Ecto neural progenitor cell (in vitro differentiated cells): ENCODE measurements at places on chromosomes 5 and 9.

DNA sequence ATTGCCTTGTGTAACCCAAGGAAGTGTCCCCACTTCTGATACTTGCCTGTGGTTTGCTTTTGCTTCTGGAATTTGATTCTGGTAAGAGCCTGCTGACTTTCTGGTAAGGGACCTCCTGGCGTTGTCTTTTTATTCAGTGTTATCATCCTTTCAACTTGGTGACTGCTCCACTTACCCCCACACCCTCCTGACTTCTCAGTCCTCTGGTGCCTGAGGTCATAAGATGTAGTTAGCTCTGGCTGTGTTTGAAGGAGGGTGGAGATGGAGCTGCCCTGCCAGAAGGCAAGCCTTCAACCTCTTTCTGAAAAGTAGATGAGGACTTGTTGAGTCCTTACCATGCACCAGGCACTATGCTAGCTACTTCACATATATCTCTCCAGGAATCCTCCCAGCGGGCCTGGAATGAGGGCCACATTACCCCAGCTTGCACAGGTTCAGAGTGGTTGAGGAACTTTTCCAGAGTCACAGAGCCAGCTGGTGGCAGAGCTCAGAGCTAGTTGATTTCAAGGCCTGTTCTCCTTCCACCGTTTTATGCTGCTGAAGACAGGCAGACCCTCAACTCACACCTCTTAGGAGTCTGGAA lies 45.2 kb upstream of the PITX1 start:
- no peak for DNase-seq

DNA sequence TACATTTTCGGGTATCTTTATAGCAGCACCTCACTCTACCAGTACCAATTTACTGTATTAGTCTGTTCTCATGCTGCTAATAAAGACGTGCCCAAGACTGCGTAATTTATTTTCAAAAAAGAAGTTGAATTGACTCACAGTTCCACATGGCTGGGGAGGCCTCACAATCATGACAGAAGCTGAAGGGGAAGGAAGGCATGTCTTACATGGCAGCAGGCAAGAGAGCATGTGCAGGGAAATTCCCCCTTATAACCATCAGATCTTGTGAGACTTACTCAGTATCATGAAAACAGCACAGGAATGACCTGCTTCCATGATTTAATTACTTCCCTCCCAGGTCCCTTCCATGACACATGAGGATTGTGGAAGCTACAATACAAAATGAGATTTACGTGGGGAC lies 602.6 kb upstream of the DAB2 start:
- no peak for DNase-seq

DNA sequence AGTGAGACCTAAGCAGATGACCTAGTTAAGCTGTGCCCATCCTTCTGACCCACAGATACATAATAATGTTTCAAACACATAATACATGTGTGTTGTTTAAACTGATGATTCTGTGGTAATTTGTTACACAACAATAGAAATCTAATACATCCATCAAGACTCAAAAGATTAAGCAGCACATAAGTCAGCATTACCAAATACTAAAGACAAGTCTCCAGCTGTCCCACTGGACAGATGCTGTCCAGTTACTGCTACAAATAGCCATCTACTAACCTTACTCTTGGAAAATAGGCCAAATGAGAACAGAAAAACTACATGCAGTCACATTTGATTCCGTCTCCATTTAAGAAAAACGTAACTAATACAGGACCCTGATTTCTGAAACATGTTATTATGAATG lies 10.8 kb downstream of the TRMO start:
- no peak for DNase-seq

- no peak for DNase-seq
Measured at GRCh38 chr5:39942606-39943005, 517.8 kb upstream of the DAB2 start.

GRCh38 chr9:134625361-134626068 lies 16.1 kb upstream of the COL5A1 start:
- DNase-seq, result no peak

- no peak for DNase-seq
Measured at GRCh38 chr9:92640398-92641091, 29.4 kb downstream of the IPPK start.

GRCh38 chr5:177024559-177024958 lies 2.1 kb downstream of the ZNF346 start:
- no peak for DNase-seq

DNA sequence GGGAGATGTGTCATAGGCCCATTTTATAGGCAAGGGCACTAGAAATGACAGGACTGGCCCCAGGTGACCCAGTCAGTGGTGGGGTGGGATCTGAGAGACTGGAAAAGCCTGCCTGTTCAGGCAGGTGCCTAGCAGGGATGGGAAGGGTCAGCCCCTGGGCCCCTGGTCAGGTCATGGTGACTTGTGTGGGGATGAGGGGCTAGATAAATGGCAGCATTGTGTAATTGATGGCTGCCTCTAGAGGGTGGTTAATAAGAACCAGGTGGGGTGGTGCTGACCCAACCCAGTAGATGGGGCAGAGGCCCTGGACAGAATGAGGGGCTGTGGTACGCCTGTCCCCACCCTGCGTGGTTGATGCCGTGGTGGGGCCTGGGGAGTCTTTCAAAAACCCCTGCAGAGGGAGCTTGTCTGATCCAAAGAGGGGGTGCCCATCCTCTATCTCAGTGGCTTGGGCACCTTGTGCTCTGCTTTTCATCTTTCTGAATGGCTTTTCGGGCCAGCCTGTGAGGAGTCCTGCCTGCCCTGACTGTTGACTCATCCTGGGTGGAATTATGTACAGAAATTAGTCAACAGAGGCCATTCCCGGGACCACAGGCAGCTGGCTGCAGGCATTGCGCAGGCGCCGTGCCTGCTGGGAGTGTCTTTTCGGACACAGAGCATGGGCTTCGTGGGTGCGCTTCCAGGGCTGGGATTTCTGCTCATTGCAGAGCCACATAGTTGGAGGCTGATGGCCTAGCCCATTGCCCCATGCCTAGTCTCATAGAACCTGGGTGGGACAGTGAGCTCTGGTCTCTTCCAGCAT lies 93.6 kb upstream of the PITX1 start:
- no peak for DNase-seq
